Lower lobe of right lung (tissue), 2 donors: ENCODE measurements at places on chromosomes 5 and 9. TPM values are rescaled to one million over a fixed set of nuclear protein-coding genes. Genes with fewer than 3 reads are reported as not detected.

Gene LCN15
- not detected for total RNA-seq

Gene CCDC112
- 7.4 TPM for total RNA-seq

Gene SHOC1
- total RNA-seq: 0.15 TPM

DNA sequence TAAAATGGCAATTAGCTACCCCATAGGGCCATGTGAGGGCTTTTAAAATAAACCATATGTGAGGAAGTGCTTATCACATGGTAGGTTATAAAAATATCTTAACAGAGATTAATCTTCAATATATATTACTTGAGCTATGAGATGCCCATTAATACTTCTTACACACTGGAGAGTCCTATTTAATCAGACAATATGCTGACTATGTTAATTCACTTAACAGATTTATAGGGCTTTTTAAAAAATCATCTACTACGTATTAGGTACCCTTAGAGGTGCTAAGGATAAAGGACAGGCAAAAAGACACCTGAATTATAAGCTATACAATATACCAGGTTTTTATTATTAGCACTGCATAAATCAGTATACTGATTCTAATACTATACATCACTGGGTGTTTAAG, 102.6 kb downstream of the STRBP start:
- no peak for DNase-seq

Gene ARRDC1
- 71.0 TPM for total RNA-seq

Gene PHF24
- total RNA-seq: 1.3 TPM

DNA sequence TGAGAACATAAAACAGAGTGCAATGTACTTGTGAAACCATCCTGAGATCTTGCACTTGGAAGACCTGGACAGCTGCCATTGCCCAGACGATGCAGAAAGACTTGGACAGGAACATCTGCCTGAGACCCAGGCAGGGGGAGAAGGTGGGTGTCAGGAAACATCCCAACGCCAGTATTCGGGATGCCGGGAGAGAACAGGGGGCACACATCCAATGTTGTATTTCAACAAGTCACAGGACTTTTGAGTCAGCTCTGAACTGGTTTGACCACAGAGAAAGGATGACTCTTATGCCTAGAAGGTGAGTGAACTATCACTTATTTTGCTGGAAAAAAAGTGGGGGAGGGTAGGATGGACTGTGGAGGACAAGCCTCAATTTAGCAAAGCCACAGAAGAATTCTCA, 124.6 kb downstream of the ROR2 start:
- DNase-seq: no peak

- no peak for DNase-seq
These were observed 132.0 kb upstream of the RAI14 start for GRCh38 chr5:34524123-34524522.

DNA sequence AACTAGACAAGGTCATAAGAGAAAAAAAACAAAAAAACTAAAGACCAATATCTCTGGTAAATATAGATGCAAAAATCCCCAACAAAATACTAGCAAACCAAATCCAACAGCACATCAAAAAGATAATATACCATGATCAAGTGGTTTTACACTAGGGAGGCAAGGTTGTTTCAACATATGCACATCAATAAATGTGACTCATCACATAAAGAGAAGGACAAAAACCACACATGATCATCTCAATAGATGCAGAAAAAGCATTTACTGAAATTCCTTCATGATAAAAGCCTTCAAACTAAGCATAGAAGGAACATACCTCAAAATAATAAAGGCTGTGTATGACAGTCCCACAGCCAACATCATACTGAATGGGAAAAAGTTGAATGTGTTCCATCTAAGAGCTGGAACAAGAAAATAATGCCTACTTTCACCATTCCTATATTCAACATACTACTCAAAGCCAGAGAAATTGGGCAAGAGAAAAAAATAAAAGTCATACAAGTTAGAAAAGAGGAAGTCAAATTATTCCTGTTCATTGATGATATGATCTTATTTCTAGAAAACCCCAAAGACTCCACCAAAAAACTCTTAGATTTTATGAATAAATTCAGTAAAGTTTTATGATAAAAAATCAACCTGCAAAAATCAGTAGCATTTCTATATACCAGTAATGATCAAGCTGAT, 72.2 kb upstream of the FAM169A start:
- DNase-seq: no peak

Gene RGMB
- 22.9 TPM for total RNA-seq

Gene JMY
- total RNA-seq: 10.6 TPM

DNA sequence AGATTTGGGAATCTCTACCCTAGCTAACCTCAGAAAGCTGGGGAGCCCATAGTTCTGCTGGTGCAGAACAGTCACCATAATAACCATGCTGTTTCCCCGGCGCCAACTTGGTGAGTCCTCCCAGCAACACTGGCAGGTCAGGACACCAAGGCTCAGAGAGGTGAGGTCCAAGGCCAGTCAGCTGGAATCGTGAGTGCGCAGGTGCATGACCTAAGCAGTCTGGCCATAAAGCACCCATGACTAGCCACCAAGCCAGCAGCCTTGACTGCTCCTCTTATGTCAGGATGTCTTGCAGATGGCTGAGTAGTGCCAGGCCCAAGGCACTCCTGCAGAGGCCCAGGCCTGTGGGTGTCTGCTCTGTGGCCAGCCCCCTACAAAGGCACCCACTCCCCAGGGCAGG, 2.6 kb downstream of the RNF44 start:
- DNase-seq: no peak

GRCh38 chr5:43042626-43043399, 2.7 kb upstream of the ANXA2R start:
- peak; percentile 81 for DNase-seq

GRCh38 chr5:1445689-1446601, 705 bp upstream of the SLC6A3 start:
- DNase-seq: no peak

Gene TLE4
- total RNA-seq: 48.6 TPM

DNA sequence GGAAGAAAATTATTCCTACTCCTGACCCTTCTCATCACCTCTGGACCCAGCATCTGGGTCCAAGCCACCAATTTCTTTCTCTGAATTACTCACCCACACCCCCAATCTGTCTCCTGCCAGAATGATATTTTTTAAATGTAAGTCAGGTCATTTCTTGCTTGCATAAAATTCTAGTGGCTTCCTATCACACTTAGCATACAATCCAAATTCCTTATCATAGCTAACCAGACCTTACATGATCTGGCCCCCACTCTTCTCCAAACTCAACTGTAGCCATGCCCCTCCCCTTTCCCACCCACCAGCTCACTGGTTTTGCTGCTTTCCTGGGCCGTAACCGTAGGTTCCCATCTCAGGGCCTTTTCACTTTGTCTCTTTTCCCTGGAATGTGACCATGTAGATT, 15.2 kb downstream of the HTR4 start:
- DNase-seq: no peak

DNA sequence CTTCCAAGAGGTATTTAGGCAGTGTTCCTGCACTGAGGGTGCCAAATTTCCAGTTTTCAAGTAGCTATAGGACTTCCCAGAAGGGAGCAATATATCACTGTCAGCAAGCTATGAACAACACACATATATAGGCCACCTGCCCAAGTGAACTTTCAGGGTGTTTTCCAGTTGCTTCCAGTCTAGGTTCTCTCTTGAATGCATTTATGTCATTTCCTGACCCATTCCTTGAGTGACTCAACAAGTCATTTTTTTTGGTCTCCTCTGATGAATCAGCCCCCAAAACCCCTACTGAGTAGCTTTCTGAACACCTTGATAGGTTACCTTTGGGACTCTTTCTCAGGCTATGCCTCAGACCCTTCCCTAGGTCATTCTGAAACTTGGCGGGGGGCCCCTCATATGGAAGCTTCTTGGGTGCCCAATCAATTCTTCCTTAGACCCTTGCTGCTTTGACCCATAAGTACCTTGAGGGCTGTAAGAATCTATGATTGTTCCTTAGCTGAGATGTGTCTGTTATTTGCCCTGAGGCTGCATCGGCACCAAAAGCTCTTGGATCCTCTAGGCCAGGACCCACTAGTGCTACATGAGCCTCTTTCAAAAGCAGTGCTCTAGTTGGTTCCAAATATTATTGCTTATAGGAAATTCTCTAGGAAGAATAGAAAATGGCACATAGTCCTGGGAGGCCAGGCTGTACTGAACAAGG, 12.4 kb downstream of the DNAJB5 start:
- no peak for DNase-seq

DNA sequence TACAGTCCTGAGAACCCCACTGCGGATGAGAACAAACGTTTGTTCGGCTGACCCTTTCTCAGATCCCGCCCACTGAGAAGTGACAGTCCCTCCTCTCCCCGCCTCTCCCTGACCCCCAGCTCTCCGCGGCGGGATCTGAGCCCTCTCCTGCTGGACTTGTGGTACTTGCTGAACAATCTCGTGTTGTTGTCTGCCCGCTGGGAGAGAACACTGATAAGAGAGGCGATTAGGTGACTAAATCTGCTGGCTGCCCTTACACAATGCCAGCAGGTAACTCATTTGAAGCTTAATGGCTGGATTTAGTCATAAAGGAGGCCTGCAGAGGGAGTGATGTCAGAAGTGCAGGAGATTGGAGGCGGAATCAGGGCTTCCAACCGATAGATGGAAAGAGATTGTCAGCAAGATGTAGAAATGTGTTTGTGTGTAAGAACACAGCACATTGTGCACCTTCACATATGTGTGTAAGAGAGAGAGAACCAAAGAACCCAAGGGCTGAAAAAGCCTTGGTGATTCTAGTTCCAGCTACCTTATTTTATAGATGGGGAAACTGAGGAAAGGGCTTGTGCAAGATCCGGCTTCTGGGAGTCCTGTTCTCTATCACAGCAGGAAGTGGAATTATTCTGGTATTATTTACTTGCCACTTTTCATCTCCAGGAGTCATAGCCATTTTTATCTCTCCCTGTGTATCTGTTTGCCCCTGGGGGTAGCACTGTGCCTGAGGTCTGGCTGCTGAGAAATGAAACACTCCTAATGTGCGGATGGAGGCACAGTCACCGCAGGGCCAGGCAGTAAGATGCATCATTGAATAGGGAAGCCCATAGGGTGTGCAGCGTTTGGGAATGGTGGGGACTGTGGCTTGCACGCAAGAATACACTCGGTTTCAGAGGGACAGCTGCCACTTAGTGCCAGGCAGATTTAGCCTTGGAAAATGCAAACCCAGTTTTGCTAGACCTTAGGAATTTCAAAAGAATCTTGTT, 203.7 kb upstream of the MSX2 start:
- DNase-seq: no peak

- no peak for DNase-seq
These were observed 185.5 kb downstream of the HSD17B3 start for GRCh38 chr9:96116275-96117064.

DNA sequence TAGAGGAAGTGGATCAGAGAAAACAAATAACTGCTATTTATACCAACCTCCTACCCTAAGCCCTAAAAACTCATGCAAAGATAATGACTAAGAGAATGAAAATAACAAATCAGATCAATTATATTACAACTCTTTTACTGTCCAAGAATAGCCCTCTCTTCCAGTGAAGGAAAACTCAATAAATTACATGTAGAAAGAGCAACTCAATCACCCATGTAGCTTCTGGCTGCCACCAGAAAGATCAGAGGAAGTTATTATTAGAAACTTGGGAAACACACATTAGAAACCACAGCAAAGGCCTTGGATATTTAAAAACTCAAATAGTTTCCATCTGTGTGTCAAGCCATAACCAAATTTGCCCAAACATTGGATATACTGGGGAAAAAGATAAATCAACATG, 134.0 kb upstream of the TARS1 start:
- DNase-seq: no peak

- DNase-seq: no peak
These were observed 36.9 kb downstream of the SCAI start for GRCh38 chr9:125106285-125106893.

DNA sequence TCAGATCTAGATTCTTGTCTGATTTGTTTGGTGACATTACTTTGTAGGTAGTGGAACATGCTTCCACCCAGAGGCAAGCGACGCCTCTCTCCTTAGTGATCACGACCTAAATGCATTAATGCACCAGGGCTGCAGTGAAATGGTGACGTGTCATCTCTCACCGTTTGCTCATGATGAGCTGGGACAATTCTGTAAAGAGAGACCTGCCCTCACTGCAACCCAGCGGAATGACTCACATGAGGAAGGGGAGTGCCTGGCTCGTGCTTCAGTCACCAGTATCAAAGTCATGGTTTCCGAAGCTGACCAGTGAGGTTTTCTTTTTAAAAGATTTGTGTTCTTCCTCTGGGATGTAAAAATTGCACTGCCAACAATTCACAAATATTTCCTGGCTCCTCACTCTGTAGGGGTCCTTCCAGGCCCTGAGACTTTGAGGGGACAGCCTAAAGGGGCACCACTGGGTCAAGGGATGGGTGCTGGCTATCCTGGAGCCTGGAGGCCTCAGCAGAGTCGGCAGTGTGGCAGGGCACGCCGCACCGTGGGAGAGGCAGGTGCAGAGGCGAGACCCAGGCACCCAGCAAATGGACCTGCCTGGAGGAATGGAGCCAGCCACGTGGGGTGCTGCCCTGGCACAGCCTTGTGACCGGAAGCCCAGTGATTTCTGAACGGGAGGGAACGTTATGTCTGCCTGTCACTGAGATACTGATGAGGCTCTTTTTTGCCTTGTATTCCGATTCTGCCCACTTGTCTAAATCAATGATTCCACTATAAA, 17.3 kb downstream of the QSOX2 start:
- DNase-seq: no peak

GRCh38 chr5:134124289-134125038, 10.0 kb downstream of the TCF7 start:
- DNase-seq: no peak

DNA sequence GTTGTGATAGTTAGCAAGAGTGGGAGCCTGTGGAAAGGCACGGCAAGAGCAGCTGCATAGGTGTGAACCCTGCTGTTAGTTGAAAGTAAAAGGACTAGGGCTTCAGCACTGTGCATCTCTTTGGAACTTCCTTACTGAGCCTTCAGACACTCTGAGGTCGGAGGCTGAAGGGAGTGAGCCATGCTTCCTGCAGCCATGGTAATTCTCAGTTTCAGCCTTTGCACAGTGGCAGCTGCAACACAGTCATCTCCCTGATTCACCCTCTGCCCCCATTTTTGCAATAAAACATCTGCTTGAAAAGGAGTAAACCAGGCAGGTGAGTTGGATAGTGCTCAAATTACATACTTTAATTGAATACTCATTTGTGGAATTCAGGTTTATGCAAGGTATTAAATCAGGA, 6.5 kb upstream of the TLE4 start:
- DNase-seq: no peak

GRCh38 chr9:133653638-133654037, 17.5 kb downstream of the DBH start:
- DNase-seq: no peak

Gene PCDHB11
- total RNA-seq: 2.7 TPM

GRCh38 chr9:124366476-124367220, 48.6 kb downstream of the PSMB7 start:
- no peak for DNase-seq
